ENCODE measurements at places on chromosomes 11 and 22.
A peak's percentile ranks its signal among the peaks of the same experiment; 100 is the strongest.

DNA sequence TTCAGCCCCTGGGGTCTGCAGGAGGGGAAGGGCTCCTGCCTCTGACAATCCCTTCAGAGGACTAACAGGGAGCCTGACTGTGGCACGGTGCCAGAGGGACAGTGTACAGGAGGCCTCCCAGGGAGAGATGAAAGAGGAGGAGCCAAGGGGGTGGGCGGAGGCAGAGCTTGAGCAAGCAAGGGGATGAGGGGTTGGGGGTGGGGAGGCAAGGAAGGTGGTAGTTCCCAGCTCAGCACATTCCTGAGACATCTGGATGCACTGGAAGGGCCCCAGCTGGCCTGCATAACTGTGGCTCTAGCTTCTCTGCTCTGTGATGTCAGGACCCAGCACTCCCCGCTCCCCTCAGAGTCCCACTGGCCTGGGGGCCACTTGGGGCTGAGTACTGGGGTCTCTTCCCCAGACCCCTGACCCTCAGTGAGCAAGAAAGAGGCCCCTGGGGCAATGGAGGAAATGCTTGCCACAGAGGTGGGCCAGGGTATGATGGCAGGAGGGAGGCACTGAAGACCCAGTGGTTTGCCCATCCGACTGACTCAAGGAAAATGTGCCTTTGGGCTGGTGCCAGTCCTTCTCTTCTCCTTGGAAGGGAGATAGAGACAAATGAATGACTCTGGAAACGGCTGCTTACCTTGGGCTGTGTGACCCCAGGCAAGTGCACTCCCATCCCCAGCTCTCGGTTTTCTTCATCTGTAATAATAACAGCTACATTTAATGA, 13.3 kb downstream of the CREB3L1 start:
- no peak for DNase-seq

DNA sequence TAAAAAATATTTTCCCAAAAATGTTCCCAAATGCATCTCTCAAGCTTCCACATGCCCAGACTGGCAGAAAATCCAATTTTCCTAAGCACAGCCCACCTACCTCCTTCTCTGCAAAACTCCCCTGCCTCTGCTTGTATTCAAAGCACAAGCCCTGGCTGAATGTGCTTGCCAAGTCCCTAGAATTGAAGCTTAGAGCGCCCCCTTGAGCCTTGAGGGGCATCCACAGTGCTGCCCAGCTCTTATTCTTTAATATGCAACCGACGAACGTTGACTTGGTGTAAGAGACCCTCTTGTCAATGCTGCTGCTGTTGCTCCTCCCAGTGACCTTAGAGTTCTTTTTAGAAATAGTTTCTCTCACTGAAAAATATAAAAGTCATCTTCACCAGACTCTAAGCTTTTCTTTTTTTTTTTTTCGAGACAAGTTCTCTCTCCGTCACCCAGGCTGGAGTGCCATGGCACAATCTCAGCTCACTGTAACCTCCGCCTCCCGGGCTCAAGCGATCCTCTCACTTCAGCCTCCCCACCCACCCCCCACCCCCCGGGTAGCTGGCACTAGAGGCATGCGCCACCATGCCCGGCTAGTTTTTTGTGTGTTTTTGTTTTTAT, 63.5 kb upstream of the CAPRIN1 start:
- DNase-seq = peak; percentile 76

- DNase-seq = no peak
Measured at GRCh38 chr11:92376680-92377079, 152.1 kb downstream of the FAT3 start.

DNA sequence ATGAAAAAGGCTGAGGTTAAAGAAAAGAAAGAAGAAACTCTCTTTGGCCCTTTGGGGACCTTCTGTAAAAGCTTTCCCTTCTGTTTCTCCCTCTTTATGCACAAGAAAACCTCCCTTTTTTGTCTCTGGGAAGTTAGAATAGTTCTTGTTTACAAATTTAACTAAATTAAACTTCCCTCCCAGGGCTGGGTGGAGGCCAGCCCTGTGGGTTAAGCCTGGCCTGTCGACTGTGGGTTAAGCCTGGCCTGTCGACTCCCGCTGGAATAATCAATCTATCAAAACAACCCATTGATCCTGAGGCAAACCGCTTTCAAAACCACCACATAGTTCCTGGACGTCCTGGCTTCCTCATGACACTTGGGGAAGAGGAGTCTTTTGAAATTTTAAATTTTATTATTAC, 1.2 kb upstream of the DRG1 start:
- DNase-seq = no peak

GRCh38 chr11:102564110-102564509, 33.6 kb upstream of the MMP7 start:
- DNase-seq = no peak

DNA sequence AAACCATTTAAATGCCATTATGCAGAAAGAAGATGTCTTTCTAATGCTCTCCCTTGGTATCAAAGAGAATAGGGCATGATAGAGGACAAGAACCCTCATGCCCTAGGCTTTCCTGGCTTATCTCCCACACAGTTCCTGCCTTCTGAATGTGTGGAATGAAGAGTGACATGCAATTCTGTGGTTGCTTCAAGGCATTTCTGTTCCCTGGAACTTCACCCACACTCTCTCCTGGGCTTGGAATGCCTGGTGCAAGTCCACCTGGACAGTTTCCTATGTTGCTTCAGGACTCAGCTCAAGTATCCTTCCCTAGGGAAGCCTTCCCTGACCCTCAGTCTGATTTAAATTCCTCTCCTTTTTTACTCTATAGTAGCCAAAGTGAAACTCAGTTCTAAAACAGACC, 53.8 kb upstream of the DRD2 start:
- DNase-seq = no peak

DNA sequence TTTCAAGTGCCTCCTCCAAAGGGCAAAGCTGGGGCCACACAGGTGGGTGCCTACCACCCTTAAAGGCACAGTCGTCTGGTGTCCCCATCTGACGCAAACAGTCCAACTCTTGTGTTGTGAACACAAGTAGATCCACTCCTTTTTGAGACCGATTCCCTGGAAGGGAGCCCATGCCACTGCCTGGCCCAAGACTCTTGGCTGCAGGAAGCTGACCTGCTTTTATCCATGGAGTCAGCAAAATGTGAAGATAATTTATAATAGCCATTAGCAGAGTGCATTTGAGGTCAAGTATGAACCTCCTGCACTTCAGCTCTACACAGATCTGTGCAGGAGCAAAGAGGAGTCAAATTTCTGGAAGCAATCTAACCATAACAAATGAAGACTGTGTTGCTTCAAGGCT, 68.5 kb downstream of the ADM start:
- no peak for DNase-seq
